ENCODE measurements at places on chromosomes 3 and 15.

DNA sequence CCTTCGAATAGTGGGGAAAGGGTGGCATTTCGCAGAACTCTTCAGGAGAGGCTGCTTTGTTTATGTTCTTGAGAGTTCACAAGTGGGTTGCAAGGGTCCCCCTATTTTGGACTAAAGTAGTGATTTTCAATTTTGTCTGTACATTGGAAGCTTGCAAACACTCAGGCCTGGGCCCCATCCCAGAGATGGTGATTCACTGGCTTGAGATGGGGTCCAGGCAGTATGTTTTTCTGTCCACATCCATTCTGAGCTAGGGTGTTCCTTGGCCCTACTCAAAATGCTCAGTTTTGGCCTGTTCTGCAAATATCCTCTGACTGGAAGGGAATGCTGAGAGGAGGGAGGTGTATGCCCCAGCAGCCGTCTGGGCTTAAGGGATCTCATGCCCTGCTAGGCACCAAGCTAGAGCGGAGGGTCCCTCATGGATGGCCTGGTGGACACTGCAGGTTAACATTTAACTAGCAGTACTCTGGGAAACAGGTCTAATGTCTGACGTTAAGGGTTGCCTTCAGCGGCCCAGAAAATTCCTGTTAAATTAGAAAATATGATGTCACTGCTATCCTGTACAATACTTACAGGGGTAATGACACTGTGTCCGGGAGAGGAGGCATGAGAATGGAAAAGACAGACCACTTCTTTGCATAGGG, 181.4 kb downstream of the OPA1 start:
- no peak for DNase-seq

DNA sequence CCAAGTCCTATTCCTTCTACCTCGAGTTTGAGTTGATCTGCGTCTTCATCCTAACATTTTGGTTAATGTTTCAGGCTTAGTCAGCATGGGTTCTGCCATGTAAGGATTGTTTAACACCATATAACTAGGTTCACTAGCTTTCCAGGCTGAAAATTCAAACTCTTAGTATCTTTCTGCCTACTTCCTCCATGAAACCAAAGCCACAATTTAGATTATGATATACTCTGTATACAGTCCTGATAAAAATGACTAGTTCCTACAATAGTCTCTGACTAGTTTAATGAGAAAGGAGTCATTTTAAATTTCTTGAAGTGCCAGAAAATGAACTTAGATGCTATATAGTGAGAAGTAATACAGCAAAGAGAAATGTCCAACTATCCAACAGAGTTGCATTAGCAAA, 6.6 kb upstream of the BTLA start:
- no peak for DNase-seq

GRCh38 chr3:194379651-194380050, 10.1 kb upstream of the LRRC15 start:
- no peak for DNase-seq

DNA sequence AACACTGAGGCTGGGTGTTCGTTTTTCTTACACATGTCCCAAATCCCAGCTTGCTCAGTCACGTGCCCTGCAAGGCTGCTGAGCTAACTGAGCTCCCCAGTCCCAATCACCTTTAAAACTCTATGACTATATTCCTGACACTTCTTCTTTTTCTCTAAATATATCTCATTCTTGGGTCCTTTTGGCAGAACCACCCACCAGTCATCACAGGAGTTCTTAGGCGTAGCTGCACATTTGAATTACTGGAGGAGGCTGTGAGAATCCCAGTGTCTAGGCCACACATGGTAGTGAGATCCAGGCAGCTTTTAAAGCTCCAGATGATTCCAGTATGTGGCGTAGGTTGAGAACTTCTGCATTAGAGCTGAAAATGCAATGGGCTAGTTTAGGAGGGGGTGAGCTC, 66.3 kb downstream of the ST8SIA2 start:
- no peak for DNase-seq

DNA sequence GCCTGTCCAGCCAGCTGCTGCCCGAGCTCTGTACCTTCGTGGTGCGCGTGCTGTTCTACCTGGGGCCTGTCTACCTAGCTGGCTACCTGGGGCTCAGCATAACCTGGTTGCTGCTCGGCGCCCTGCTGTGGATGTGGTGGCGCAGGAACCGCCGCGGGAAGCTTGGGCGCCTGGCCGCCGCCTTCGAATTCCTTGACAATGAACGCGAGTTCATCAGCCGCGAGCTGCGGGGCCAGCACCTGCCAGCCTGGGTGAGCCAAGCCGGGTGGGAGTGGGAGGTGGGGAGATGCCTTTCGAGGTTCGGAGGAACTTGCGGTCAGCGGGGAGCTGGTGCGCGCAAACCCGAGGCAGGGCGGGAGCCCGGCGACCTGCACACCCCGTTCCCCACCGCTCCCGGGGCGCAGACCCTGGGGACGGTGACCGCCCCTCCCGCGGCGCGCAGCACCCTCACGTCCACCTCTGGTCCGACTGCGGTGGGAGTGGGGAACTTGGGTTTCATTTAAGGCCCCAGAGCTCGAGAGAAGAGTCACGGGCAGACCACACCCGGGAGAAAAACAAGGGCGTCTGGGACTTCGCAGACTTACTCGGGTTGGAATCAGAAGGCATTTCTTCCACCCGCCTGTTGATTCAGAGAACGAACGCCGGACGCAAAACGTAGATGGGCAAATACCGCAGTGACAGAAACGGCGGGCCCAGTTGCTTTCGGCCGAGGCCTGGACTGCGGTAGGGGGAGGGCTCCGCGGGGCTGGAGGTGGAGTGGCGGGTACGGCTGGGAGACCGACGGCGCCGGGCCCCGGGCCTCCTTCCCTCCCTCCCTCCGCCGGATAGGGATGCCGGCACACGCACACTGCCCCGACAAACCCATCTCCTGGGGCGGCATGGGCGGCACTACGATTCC, 708 bp downstream of the ESYT3 start:
- DNase-seq, result no peak

DNA sequence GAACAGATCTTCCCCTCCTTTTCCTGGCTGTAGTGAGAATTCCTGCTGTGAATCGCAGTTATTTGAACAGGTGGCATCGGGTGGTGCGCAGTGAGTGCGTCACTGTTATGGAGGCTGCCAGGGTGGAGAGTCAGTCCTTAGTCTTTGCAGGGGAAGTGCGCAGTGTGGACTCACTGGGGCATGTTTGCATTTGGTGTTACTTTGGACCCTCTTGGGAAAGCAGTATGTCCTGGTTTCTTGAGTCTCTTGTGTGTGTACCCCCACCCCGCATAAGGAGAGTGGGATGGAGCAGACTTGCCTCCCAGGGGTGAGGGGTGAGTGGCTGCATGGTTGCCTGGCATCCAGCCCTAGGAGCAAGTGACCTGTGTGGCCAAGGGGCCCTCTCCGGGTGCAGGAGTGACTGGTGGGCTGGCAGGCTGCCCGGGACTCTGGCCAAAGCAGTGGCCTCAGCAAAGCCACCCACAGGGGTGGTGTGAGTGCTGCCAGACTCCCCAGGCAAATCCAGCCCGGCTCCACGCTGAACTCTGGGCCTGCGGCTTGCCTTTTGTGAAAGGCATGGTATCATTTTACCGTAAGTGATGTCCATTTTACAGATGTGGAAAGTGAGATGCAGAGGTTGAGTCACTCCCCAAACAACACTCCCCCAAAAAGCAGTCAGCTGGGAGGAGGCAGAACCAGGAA, 46.4 kb downstream of the DNASE1L3 start:
- DNase-seq, result no peak

DNA sequence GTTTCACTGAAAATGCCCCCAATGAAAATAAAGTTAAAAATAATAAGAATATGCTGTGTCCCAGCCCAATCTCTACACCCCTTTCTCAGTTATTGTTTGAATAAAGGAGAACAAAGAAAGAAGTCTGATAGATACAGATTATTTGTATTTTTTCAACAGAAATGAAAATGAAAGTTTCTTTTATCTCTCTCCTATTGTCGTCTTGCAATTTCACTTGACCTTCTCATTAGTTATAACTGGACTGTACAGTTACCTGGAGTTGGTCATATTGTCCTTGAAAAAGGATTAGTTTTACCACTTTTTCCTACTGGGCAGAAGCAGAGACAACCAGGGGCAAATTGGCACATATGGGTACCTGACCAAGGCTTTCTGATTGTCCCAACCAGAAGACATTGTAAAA, 440.0 kb downstream of the PDCD6IP start:
- no peak for DNase-seq
